ENCODE measurements at places on chromosomes 3 and 15.

- DNase-seq: no peak
Observed at GRCh38 chr3:164657631-164658030, 420.7 kb downstream of the SI start.

- DNase-seq: no peak
Observed at GRCh38 chr3:187836823-187837770, 91.8 kb upstream of the BCL6 start.

DNA sequence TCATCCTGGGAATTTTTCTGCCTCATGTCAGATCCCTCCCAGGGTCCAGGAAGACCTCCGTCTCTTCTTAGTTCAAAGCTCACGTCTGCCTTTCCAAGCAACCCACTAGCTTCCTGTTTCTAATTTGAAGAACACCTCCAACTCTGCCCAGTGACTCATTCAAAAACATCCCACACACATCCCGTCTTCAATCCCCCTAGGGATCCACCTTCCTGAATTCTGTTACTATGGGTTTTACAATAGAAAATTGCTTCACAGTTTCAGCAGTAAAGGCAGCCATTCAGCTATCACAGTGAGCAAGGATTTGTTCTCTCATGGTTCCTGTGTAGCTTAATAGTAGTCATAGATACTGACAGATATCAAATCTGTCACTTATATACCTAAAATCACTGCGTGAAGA lies 308.3 kb upstream of the CCDC54 start:
- no peak for DNase-seq

DNA sequence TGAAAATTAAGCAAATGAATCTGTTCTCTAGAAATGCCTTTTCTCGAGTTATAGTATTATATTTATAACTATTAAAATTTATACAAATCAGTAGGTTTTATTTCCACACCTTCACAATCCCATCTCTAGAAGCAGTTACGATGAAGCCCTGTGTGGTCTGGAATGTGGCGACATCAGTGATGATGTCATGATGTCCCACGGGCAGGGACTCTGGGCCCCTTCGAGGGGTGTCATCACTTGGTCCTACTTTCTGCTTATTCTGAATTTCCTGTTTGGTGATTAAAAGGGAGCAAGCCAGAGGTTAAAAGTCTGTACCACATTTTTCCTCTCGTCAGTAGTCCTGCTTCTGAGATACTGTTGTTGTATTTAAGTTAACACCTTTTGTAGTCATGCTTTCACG lies 67.4 kb downstream of the PIK3R4 start:
- DNase-seq: no peak

DNA sequence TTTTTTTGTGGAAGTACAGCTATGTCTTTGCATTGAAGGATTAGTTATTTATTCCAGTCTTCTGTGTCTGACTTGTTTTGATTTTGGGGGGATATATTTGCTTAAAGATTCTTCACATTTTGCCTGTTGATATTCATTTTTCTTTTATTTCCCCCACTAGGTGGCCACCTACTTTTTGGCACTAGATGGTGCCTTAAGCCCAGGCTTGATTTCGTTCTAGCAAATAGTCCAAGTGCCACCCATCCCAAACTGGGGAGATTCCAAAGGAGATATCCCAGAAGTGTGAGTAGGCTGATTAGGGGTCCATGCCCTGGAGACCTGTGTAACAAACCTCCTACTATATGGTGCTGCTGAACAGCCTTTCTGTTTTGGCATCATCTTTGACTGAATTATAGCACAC lies 80.0 kb upstream of the SPATA16 start:
- no peak for DNase-seq

GRCh38 chr3:11643605-11644087 lies at the start of gene VGLL4:
Gene VGLL4, minus strand, starts transcription at chr3:11643915. Its CDS starts 397 bp downstream, at chr3:11643518.
- DNase-seq: peak; percentile 34

DNA sequence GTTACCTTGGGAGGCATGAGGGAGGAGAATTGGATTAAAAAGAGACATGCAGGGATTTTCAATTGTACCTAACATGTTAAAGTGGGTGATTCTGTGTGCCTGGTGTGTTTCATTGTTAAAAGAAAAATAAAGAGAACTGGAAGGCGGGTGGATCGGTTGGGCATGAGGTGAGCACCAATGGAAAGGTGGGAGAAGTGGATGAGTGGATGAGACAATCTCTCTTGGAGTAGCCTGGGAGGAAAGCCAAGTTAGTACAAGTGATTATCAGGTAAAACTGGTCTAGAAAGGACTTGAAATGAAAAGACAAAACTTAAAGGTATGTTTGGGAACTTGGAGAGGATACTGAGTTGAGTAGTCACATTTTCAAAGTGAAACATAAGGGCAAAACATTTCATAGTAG lies 12.1 kb downstream of the VEPH1 start:
- no peak for DNase-seq

GRCh38 chr3:142009029-142009428 lies 132.6 kb downstream of the ATP1B3 start:
- no peak for DNase-seq

GRCh38 chr3:100210772-100211135 lies 50.0 kb upstream of the TBC1D23 start:
- DNase-seq: no peak

DNA sequence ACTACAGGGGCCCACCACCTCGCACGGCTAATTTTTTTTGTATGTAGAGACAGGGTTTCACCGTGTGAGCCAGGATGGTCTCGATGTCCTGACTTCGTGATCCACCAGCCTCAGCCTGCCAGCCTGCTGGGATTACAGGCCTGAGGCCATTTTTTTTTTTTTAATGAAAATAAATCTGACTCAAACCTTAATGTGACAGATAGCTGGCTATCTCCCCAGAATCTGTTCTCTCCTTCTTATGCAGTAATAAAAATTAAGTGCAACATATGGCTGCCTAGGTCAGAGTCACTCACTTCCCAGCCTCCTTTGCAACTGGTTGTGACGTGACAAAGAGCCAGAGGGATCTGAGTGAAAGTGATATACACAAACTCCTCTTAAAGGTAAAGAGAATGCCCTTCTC lies 53.0 kb downstream of the ZNF148 start:
- no peak for DNase-seq

GRCh38 chr3:50264383-50264963 lies 4.5 kb upstream of the SEMA3B start:
- no peak for DNase-seq

GRCh38 chr15:65796610-65797078 lies 4.6 kb upstream of the DENND4A start:
- DNase-seq: no peak

GRCh38 chr3:64104006-64104405 lies 80.7 kb upstream of the PSMD6 start:
- no peak for DNase-seq

- DNase-seq: no peak
Observed at GRCh38 chr15:43538091-43538490, 20.7 kb downstream of the MAP1A start.

- no peak for DNase-seq
Observed at GRCh38 chr3:141764986-141765385, 1.8 kb downstream of the GRK7 start.

DNA sequence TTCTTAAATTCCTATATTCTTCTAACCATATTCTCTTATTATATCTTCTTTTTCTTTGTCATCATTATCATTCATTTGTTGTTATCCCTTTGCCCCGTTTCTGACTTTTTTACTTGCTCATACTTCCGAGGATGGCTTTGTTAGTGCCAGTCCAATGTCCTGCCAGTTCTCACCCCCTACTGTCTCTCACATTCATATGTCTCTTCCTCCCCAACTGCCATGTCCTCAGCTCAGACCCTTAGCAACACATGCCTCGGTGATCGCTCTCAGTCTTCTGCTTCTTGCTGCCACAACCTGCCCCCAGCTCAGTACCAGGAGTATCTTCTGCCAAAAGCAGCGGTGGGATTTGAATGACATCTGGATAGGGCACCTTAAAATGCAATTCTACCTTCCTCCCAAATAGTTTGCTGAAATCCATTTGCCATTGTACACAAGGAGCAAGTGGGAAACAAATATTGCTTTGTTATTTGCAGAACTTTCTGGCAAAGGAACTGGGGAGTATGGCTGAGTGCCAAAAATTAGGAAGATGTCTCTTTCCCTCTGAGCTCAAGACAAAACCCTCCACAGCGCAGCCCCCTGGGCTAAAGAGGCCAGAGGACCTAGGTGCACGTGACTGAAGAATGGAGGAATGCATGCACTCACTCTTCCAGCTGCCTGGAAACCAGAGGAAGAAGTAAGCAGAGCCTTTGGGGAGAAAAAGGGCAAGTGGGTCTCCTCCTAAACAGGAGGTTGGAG lies 57.7 kb upstream of the CTNNB1 start:
- no peak for DNase-seq

GRCh38 chr3:105580296-105580965 lies 213.7 kb downstream of the ALCAM start:
- DNase-seq: no peak

- DNase-seq: no peak
Observed at GRCh38 chr3:12335421-12335820, 46.6 kb downstream of the PPARG start.

DNA sequence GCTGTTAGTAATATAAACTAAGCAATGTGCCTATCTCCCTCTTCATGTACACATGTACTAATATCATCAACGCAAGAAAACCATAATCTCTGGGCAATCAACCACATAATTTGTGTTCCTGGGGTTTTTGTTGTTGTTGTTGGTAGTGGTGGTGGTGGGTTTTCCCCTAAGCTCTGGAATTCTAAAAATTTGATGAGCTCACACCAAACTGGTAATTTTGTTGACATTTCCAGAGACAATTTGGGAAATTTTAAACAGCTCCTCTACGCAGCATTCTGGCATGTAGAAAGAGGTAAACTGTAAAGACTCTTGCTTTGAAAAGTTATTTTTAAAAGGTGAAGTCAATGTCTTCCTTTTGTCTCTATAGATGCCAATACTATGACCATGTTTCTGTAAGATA lies 126.7 kb downstream of the IGSF11 start:
- no peak for DNase-seq

GRCh38 chr3:159045279-159045885 lies 243.5 kb downstream of the MFSD1 start:
- DNase-seq: no peak

- DNase-seq: no peak
Observed at GRCh38 chr3:77825001-77825827, 785.3 kb downstream of the ROBO2 start.

DNA sequence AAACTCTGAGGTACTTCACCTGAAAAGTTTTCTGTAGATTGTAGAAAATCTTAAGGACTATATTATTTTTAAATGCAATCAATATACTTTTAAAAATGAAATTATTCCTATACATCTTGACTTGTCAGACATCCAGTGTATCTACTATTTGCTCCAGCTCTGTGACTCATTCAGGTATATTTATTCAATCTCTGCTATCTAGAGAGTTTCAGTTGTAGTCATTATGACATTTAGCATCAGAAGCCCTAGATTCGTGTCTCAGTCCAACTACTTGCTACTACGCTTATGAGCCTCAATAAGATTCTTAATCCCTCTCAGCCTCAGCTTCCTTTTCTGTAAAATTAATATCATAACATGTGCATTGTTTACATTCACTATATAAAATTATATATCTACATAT lies 22.3 kb upstream of the EIF1B start:
- DNase-seq: no peak

DNA sequence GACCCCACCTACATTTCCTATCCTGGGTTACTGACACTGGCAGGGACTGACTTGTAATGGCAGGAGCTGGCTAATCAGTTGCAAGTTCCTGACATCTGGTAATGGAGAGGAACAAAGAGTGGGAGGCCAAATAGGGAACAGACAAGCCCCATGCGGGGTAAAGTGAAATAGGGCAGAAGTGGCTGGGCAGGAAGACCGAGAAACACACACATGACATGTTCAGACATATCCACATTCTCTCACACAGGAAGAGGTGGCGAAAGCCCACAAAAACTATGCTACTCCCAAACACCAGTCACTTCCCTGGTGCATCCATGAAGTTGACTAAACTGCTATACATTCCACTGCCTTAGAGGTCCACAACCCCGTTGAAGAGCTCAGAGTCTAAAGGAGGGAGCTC lies 394.1 kb upstream of the TBL1XR1 start:
- no peak for DNase-seq

DNA sequence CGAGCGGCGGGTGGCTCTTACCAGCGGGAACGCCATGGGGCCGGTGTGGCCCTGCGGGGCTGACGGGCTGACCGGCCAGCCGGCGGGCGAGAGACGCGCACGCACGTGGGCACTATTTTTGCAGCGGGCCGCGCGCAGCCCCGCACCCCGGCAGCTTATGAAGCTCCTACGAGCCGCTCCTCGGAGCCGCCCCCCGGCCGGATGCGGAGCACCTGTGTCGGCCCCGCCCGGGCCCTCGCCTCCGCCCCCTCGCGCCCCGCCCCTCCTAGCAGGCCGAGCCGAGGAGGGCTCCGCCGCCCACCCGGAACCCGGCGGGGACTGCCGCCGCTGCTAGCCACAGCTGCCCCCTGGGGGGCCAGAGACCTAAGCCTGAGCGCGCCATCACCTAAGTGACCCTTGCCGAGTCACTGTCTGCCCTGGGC lies 683 bp upstream of the CPEB1 start:
- peak; percentile 9 for DNase-seq

GRCh38 chr15:94306700-94307650 lies 75.6 kb downstream of the MCTP2 start:
- no peak for DNase-seq

- no peak for DNase-seq
Observed at GRCh38 chr15:100472736-100473135, 56.0 kb downstream of the CERS3 start.

DNA sequence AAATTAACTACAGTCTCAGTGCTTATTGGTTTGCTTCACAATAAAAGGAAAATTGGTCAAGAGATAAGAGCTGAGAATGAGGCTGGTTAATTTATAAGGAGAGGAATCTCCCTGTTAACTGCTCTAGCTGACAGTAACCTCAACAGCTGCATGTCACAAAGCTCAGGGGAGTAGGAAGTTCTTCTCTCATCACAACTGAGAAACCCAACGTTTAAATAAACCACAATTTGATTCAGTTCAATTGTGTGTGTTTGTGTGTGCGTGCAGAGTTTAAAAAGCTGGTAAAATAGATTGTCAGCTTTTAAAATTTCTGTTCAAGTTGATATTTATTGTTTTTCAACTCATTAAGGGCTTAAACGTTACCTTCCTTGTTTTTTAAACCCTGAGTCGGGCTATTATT lies 3.5 kb upstream of the TGFBR2 start:
- no peak for DNase-seq

DNA sequence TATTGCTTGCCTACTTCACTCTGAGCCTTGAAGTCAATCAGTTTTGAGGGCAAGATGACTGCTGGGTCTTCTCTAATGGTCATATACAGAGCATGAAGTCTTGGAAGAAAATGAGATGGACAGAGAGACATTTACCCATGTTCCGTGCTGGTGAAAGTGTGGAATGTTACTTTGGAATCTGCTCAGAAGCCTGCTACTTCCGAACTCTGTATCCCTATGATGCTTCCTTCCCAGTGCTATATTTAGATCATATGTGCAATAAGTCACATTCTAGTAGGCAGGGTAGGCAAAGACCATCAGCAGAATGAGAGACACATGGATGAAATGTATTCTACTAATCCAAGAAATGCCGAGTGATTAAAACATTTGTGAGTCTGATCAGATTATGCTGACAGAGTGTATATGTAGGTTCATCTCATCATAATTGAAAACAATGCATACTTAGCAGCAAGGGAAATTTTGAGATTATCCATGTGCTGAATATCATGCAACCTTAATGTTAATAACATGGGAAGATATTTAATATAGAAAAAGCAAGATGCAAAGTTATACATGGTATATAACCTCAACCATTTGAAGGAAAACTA lies 60.5 kb downstream of the RAB7A start:
- no peak for DNase-seq
